ENCODE measurements at places on chromosomes 13 and 19.
A peak's percentile ranks its signal among the peaks of the same experiment; 100 is the strongest.

- no peak for DNase-seq
These were observed 708.1 kb upstream of the ARGLU1 start for GRCh38 chr13:107275945-107276614.

GRCh38 chr13:112962911-112963625, 5.9 kb upstream of the MCF2L start:
- no peak for DNase-seq

GRCh38 chr13:67769063-67769986, 539.2 kb upstream of the PCDH9 start:
- DNase-seq, result no peak

- DNase-seq, result peak; percentile 78
These were observed 8.1 kb downstream of the PTGIR start for GRCh38 chr19:46616631-46617322.

- DNase-seq, result no peak
These were observed 45.5 kb upstream of the C13orf46 start for GRCh38 chr13:114019367-114019766.

- DNase-seq, result no peak
These were observed 2.1 kb downstream of the TGFB1 start for GRCh38 chr19:41351339-41352245.

- no peak for DNase-seq
These were observed 629.7 kb downstream of the DACH1 start for GRCh38 chr13:71237332-71237731.

- DNase-seq, result no peak
These were observed 27.3 kb downstream of the COL4A1 start for GRCh38 chr13:110279684-110280083.

GRCh38 chr19:30011051-30011578, 69.1 kb downstream of the URI1 start:
- no peak for DNase-seq
